ENCODE measurements at places on chromosomes 12 and 14. TPM values are rescaled to one million over a fixed set of nuclear protein-coding genes. Genes with fewer than 3 reads are reported as not detected.

- DNase-seq: peak; percentile 52
Measured at GRCh38 chr12:55974308-55974730, 441 bp downstream of the RAB5B start.

ZNF891 gene
- total RNA-seq: 1.8 TPM

- no peak for DNase-seq
Measured at GRCh38 chr12:43969882-43970281, 134.0 kb downstream of the TMEM117 start.

TAS2R20 gene
- total RNA-seq: 0.81 TPM

MSI1 gene
- 0.78 TPM for total RNA-seq

- peak; percentile 5 for DNase-seq
Measured at GRCh38 chr12:27635349-27635972, 60.8 kb upstream of the REP15 start.

GRCh38 chr14:86430853-86431252 lies 900.9 kb downstream of the FLRT2 start:
- DNase-seq: no peak

GRCh38 chr12:79933532-79934264 lies 1.2 kb downstream of the PPP1R12A start:
- DNase-seq: peak; percentile 25

GRCh38 chr12:65470256-65470655 lies 191.8 kb downstream of the MSRB3 start:
- DNase-seq: no peak

STYK1 gene
- total RNA-seq: 0.70 TPM

DNA sequence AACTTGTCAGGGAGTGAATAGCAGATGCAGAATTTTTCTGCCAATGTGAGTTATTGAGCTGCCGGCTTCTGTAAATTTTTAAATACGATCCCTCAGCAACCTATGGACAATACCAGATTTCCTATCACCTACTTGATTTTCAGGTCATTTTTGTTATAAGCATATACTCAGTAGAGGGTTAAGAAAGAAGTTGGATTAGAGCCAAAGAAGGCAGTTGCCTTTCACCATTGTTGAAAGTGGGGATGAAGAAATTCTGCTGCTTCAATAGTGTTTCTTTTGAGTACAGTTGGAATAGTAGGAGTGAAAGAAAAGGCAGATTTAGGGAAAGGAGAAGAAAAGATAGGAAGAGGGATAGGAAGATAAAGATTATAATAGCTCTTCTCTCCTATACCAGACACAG lies 197.1 kb downstream of the ATP23 start:
- DNase-seq: no peak

GRCh38 chr12:103547929-103548328 lies 39.1 kb upstream of the STAB2 start:
- DNase-seq: no peak

DNA sequence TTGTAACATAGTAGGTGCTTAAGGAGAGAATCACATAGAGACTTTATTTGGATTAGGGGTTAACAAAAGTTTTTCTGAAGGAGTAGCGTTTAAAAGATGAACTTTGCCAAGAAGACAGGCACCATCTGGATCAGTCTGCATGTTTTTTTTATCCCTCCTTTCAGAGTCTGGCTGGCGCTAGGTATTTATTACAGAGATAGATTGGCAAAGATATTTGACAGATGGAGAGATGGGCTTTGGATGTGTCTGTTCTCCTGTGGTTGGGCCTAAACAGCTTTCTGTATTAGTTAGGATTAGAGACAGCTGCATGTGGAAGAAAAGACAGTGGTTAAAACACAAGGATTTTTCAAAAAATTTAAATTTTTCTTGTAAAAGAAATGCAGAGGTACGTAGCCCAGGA lies 133.9 kb downstream of the C12orf75 start:
- DNase-seq: no peak

BCL2L14 gene
- total RNA-seq: 5.1 TPM

- no peak for DNase-seq
Measured at GRCh38 chr14:61034416-61035120, 53.5 kb downstream of the SLC38A6 start.

- no peak for DNase-seq
Measured at GRCh38 chr12:68908076-68908475, 24.9 kb downstream of the CPM start.

DACT1 gene
- 2.0 TPM for total RNA-seq

DNA sequence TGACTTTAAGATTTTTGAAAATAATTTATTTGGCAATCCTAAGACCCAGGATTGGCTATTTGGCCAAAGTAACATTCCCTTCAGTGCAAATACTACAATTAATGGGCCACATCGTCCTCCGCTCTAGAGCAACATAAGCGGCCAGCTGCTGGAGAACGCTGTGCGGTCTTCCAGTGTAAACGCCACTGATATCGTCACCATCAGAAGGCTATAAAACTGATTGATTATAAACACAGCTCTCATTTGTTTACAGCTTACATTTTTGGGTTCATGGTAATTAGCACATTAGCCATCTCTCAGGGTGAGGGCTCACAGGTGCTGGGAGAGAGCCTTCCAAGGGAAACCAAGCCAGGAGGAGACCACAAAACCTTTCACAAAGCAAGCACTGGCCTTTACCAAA lies 130.1 kb upstream of the BMP4 start:
- DNase-seq: no peak

DNA sequence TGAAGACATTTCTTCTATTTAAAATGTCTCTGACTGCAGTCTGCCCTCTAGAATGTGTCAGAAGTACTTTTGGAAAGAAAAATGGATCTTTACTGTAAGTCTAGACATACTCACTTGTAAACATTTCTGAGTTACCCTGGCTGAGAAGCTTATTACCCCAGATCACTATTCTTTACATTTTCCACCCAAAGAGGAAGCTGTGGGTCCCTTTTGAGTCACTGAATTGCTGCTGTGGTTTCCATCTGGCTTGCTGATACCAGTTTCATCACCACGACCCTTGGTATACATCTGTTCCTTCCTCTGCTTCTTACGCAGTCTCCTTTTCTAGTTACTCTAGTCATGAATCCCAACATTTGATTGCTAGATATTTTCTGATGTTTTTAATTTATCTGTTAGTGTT lies 20.2 kb upstream of the CLEC4D start:
- DNase-seq: peak; percentile 82

DNA sequence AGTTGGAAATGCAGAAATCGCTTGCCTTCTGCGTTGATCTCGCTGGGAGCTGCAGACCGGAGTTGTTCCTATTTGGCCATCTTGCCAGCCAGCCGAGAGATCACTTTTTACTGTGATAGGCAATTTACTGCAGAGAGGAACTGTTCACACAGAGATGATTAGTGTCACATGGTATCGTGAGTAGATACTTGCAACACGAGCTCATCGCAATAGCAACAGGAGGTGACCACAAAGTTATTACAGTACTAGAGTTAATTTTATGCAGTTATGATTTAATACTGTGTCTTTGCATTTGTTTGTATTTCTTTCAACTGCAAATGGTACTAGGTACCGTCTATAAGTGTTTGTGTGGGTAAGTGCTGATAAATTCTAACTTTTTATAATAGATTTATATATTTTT lies 27.8 kb downstream of the NOPCHAP1 start:
- no peak for DNase-seq

GRCh38 chr12:8519171-8519570 lies 5.9 kb downstream of the CLEC4D start:
- no peak for DNase-seq

GRCh38 chr14:53062856-53063255 lies 90.3 kb downstream of the DDHD1 start:
- no peak for DNase-seq

KCNK13 gene
- not detected for total RNA-seq

DNA sequence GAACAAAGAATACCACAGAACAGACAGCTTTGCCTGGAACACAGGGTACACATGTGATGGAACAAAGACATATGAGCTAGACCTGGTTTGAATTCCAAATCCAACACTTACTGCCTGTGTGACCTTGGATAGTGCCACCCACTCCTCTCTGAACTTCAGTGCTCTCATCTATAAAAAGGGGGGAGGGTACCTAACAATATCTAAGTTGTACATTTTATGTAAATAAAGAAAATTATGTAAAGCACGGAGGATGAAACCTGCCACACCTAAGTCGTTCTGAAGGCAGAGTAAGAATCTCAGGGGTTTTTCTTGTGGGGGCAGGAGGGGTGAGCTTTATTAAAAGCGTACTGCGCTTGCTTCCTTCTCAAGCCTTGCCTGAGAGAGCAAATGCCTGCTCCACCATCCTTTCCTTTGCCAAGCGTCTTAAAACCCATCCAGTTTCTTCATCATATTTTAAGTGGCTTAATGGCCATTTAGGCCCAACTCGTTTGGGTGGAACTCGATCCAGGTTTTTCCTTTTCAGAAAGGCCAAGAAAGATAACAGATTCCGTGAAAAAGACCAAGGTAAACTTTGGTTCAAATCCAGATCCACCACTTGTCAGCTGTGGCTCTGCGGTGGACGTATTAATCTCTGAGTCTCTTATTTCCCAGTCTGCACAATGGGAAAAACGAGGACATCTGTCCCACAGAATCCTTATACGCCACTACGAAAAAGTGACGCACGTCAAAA lies 946 bp downstream of the DDX24 start:
- DNase-seq: peak; percentile 15

All from activated CD8-positive, alpha-beta T cell treated with anti-CD3 and anti-CD28 coated beads for 36 hours (primary cell).